ENCODE measurements at places on chromosomes 3 and 15. TPM values are rescaled to one million over a fixed set of nuclear protein-coding genes. Genes with fewer than 3 reads are reported as not detected.

DNA sequence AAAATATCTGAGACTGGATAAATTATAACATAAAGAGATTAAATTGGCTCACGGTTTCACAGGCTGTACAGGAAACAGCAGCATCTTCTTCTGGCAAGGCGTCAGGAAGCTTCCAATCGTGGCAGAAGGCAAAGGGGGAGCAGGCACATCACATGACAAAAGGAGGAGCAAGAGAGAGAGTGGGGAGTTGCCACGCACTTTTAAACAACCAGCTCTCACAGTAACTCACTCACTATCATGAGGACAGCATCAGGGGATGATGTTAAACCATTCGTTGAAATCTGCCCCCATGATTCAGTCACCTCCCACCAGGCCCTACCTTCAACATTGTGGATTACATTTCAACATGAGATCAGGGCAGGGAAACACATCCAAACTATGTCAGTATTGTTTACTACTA lies 114.5 kb upstream of the SPATA16 start:
- no peak for DNase-seq

- no peak for DNase-seq
Measured at GRCh38 chr15:84143753-84144314, 91.7 kb upstream of the GOLGA6L4 start.

GRCh38 chr15:76060118-76060989 lies 569 bp downstream of the TMEM266 start:
- no peak for DNase-seq

DNA sequence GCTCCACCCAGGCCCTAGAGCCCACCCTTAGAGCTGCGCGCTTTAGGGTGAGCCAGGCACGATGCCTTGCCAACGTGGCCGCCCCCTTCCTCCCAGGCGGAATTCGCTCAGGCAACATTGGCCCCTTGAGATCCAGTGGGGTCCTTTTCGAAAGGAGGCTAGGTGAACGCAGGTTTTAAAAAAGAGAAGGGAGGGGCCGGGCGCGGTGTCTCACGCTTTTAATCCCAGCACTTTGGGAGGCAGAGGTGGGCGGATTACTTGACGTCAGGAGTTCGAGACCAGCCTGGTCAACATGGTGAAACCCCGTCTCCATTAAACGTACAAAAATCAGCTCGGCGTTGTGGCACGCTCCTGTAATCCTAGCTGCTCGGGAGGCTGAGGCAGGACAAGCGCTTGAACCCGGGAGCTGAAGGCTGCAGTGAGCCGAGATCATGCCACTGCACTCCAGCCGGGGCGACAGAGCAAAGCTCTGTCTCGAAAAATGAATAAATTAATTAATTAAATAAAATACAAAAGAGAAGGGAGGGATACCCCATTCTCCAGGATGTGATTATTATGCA lies 984 bp upstream of the RPP25 start:
- no peak for DNase-seq

GRCh38 chr15:101091080-101092017 lies 160.5 kb downstream of the CHSY1 start:
- DNase-seq = peak; percentile 87

DNA sequence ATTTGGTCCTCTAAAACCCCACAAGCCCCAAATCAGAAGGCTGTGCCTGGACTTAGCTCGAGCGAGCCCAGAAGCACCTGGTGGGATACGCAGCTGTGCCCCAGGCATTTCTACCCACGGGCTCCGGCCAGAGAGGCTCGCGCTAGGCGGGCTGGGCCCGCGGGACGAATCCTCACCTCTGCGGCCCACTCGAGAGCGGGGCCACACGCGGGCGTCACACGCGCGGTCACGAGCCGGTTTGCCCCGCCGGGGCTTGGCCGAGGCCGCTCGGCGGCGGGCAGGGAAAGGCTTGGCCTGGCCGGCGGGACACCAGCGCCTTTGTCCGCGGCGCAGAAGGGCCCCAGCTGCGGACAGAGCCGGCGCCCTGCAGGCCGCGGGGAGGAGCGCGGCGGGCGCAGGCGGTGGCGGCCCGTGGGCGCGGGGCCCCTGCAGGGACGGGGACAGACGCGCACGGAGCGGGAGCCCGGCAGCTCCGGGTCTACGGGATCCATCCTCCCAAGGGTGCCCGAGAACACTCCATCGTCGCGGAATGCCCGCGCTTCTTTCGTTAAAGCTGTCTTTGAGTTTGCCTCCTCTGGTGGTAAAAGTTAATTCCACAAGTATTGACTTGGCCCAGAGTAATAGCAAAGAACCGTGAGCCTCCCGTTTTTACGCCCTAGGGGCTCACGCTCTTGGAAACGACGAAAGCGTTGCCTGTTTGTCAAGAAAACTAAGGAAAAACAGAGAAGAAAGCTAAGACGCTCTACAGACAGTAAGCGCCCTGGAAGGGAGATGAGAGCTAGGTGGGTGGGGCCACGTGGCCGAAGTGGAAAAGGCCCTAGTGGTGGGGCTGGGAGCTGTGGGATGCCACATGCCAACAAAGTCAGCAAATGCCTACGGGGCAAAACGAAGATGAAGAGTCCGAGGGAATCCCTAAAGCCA lies 26.4 kb downstream of the TYRO3 start:
- peak; percentile 65 for DNase-seq

DNA sequence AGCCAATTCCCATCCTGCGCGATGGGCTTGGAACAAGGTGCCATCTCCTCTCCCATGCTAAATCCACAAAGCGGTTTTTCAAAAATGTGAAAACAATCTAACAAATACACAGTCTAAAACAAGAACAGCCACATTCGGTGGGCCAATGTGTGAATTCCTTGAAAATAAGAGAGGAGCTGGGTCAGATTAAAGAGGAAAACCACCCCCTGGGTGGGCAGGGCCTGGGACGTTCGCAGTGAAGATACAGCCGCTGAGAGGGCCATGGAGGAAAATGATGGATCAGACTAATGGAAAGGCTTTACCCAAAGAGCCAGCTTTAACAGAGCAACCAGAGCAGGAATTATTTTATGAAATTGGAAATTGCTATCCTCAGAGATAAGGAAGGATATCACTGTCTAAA lies 27.4 kb downstream of the PRR20G start:
- no peak for DNase-seq

DNA sequence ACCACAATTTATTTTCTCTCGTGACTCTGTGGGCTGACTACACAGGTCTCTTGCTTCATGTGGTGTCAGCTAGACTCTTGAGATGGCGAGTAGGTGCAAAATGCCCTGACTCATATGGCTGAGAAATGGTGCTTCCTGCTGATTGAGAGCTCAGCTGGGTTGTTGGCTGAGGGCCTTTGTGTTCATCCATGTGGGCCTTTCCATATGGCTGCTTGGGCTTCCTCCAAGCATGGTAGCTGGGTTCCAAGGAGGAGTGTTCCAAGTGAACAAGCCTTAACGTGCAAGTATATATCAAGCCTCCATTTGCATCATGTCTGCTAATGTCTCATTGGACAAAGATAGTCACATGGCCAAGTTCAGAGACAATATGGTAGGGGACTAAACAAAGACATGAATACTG lies 164.0 kb downstream of the PDCD6IP start:
- no peak for DNase-seq

GRCh38 chr3:185988080-185988815 lies 50.4 kb upstream of the TRA2B start:
- no peak for DNase-seq

GRCh38 chr3:193377591-193377990 lies 962 bp downstream of the ATP13A5 start:
- DNase-seq = no peak

GAP43 gene
- not detected for total RNA-seq

Measured in ovary (tissue), 10 donors.